Stimulated activated CD4-positive, alpha-beta T cell treated with anti-CD3 and anti-CD28 coated beads, Interleukin-4, amount 100 ng/mL, for 1 hour (primary cell): ENCODE measurements at places on chromosomes 2 and 18.

GRCh38 chr18:78378983-78379382, 600.6 kb upstream of the SALL3 start:
- DNase-seq: no peak

GRCh38 chr18:39186008-39186407, 1620.4 kb upstream of the CELF4 start:
- no peak for DNase-seq

- no peak for DNase-seq
Measured at GRCh38 chr2:109000738-109001137, 11.7 kb upstream of the EDAR start.

- peak; percentile 69 for DNase-seq
Measured at GRCh38 chr2:121076885-121077549, 208.0 kb downstream of the TFCP2L1 start.

DNA sequence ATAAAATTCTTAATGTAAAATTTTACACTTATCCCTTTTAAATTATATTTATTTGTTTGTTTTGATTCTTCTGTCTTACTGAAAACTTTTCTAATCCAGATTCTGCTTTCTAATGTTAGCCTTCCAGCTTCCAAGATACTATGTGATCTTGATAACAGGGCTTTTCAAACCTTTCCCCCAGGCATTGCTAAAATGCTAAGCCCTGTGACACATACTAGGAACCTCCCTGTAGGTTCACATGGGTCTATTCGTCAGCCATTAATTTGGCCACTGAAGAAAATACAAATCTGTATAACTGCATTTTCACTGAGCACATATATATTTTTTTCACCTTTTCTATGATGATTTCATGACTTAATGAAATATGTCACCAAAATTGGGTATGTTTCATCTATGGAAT, 92.8 kb upstream of the MAP4K3 start:
- DNase-seq: no peak

- no peak for DNase-seq
Measured at GRCh38 chr2:101509499-101510284, 34.8 kb upstream of the RFX8 start.

- no peak for DNase-seq
Measured at GRCh38 chr2:215736653-215737290, 276.6 kb downstream of the MREG start.

DNA sequence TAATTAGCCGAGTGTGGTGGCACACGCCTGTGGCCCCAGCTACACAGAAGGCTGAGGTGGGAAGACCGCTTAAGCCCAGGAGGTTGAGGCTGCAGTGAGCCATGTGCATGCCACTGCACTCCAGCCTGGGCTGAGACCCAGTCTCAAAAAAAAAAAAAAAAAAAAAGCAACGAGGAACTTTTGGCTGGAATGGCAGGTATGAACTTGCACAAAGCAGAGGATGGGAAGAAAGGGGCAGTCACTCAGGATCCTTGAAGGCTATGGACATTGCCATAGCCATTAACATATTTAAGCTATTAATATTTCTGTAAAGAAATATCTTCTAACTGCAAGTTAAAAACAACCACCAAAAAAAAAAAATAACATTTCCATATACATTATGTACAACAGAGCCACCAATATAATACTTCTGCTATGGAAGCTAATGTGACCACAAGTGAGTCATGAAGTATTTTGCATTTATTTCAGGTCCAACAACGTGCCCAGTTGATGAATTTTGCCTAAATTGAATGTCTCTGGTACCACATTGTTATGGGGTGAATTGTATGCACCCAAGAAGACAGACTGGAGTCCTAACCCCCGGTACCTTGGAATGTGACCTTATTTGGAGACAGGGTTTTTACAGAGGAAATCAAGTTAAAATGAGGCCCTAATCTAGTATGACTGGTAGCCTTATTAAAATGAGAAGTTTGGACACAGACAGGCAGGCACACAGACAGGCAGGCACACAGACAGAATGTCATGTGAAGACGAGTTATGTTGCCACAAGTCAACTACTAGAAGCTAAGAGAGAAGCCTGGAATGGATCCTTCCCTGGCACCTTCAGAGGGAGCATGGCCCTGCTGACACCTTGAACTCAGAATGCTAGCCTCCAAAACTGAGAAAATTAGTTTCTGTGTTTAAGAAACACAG, 102.8 kb downstream of the RBMS1 start:
- DNase-seq: no peak

GRCh38 chr2:25071966-25072365, 30.1 kb downstream of the EFR3B start:
- no peak for DNase-seq

DNA sequence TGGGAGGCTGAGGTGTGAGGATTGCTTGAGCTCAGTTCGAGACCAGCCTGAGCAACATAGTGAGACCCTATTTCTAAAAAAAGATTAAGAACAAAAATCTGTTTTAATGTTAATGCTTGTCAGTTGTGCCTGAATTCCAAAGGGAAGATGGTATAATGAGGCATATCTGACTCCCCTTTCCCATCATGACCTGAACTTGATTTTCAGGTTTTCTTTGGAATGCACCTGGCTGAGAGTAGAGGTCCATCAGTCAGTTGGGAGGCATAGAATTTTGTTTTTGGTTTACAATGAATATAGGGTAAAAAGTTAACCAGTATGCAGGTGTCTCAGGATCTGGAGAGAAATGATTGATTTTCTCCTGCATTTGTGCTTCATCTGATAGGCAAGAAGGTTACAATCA, 20.4 kb downstream of the RPIA start:
- DNase-seq: no peak

DNA sequence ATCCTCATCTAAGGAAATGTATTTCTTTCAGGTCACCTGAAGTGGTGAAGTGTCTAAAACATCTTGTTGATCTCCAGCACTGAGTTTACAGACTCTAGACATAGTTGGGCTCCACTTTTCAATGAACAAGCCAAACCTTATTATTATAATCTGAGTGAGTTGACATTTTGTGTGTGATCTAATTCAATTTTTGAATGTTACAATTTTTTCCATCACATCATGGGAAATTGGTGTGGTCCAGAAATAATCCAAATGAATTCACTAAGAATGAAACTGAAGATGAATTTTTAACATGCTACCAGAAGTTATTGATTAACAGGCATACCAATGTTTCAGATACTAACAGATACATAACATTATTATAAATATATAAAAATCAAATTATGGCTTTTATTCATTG, 75.6 kb upstream of the EFEMP1 start:
- no peak for DNase-seq

DNA sequence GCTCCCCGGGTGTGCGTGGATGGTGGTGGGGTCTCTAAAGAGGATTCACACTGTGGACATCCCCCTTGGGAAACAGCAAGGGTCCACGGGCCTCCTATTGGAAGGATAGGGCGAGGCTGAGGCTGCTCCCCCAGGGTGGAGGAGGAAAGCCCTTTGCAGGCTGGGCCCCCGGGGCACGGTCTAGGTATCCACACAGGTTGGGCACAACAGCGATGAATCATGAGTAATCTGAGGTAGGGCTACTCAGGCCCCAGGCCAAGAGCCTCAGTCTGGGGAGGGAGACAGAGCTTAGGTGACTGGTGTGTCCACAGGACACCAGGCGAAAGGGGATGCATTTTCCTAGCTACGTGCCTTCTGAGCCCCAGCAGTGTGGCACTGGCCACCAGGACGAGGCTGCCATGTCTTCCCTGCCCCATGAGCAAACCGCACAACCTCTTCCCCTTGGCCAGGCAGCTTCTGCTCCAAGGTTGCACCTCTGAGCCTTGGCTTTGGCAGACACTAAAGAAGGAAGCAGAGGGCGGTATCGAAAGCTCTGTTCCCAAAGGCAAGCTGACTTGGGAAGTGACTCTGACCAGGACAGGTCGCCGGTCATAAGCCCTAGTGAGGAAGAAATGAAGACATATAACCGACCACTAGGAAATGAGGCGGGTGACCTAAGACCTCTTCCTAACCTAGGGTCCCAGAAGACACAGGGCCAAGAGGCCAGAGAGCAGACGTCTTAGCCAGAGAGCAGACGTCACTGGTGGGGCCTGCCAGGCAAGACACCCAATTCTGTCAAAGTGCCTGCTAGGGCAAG, 14.6 kb upstream of the SEMA4C start:
- no peak for DNase-seq

GRCh38 chr2:65663831-65664407, 231.5 kb upstream of the SPRED2 start:
- no peak for DNase-seq
